ENCODE measurements at places on chromosomes 3 and 15.

DNA sequence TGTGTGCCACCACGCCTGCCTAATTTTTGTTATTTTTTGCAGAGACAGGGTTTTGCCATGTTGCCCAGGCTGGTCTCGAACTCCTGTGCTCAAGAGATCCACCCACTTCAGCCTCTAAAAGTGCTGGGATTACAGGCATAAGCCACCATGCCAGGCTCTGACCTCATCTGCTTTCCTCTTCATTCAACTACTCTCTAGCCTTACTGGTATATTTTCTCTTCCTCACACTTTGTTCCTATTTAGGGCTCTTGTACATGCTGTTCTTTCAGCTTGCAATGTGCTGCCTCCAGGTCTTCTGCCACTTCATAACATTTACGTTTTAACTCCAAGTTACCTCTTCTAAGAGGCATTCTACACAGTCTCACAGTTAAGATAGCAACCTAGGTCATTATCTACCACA lies 34.9 kb downstream of the PIK3CB start:
- DNase-seq = no peak

DNA sequence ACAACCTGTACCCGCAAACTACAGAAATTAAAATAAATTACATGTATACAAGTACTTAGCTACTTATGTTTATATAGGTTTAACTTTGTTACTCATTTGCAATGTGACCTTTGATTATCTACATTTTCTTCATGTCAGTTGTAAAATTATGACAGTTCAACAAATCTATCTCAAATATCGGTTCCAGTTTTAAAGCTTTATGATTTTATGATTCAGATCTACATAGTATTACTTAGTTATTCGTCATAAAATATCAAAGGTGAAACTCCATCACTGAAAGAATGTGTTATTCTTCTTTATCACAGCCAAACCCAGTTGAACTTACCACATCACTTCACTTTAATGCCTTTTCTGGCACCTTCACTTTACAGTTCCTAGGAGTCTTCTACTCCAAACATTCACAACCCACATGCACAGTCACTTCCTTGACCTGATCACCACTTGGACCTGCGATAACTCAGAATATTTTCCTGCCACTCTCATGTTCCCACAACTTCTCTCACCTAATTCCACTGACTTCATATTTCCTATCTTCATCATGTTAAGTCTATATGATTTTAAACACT lies 47.2 kb downstream of the SLITRK3 start:
- DNase-seq = no peak

- DNase-seq = no peak
These were observed 3.9 kb upstream of the TGM4 start for GRCh38 chr3:44870375-44871061.

DNA sequence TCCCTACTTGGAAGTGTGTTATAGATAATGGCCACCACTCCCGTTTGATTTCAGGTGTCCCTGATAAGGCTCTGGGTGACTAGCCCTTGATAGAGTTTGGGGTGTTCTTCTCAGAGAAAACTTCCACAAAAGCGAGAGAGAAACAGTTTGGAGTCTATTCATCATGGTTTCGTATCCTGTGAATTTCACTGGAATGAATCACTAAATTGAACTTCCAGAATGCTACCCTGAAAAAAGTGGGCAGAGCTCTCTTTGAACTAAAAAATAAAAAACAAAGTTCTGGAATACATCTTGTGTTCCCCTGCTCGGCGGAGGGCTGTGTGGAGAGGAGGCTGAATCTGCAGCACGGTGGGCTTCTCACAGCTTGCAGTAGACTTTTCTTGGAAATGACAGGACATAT lies 52.8 kb upstream of the FAM98B start:
- DNase-seq = no peak

DNA sequence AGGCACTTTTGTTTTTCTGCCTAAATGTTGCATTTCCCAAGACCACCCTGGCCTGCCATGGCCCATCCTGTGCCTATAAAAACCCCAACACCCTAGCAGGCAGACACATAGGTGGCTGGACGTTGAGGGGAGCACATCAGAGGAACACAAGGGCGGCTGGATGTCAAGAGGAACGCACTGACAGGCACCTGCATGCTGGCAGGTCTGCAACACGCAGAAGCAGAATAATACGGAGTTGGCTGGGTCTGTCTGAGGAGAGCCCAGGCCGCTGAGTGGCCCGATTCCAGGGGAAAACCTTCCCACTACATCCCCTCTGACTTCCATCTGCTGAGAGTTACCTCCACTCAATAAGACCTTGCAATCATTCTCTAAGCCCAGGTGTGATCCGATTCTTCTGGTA lies 765.6 kb downstream of the PLOD2 start:
- DNase-seq = no peak

DNA sequence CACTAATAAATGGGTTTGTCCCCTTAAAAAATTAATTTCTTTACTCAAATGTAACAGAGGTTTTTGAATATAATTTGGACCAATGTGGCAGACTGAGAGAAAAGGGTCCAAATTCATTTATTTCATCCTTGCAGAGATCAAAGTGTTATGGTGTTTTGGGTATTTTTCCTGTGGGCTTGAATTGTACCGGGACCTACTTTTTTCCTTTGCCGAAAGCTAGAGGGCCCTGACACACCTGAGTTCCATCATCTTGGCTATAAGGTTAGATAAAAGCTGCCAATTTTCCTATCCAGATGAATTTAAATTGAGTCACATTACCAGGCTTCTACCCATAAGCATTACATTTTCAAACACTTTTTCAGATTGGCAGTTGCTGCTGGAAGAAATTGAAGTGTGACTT lies 908 bp downstream of the CCNB2 start:
- no peak for DNase-seq

- no peak for DNase-seq
These were observed 273.8 kb downstream of the CD47 start for GRCh38 chr3:107817076-107817475.

DNA sequence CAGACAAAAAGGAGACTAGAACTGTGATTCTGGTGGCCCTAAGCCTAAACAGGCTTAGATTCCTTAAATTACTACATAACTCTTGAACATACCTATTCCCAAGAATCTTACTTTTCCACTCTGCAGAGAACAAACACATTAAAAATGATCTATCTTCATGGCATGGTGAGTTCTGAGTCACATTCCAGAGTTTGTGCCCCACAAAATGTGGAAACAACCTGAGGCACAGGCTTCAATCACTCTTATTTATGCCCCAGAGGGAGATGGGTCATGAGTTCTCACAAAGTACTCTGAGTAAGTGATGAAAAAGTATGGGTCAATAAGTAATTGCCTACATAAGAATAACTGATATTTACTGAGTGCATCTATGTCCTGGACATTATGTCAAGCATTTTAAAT lies 137.5 kb upstream of the SLC2A2 start:
- DNase-seq = no peak

- no peak for DNase-seq
These were observed 81.3 kb downstream of the ABI3BP start for GRCh38 chr3:100911956-100912355.

DNA sequence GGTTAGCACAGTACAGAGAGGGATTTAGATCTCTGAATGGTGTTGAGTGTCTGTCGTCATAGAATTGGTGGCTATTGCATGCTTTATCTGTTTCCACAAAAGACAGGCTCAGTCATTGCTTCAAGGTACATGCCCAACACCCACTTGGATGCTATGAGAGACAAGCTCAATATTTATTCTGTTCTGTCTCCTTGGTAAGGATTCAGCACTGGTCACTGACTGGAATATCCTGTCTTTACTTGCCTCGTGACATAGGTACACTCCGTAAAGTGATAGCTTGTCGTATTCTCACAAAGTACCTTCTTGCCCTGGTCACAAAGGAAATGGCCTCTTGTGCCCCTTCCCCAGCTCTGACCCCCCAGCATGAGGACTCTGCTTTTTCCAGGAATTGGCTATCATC lies 72.8 kb upstream of the CTNNB1 start:
- no peak for DNase-seq

GRCh38 chr3:165669967-165670366 lies 167.3 kb downstream of the BCHE start:
- no peak for DNase-seq

GRCh38 chr15:52567871-52568600 lies 794 bp downstream of the ARPP19 start:
- no peak for DNase-seq

- DNase-seq = no peak
These were observed 160.1 kb upstream of the SATB1 start for GRCh38 chr3:18585004-18585968.

DNA sequence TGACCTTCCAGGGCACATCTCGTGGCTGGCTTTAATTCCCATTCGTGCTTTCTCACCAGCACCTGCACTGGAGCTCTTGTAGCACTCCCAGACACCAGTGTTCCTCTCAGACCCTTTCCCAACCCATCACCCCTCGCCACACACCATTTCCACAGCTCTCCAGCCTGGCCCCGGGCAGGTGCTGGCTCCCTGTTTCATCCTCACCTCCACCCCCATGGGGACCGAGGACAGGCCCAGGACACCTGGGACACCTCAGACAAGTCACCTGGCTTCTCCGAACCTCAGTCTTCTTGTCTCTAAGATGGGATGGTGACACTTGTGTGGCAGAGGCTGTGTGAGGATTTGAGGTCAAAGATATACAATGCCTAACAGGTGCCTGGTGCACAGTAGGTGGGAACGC lies 27.4 kb upstream of the GP9 start:
- no peak for DNase-seq

- DNase-seq = no peak
These were observed 307.7 kb downstream of the TUSC7 start for GRCh38 chr3:117017135-117017894.

- no peak for DNase-seq
These were observed 285.0 kb upstream of the LYSMD4 start for GRCh38 chr15:100018191-100018590.

GRCh38 chr3:102936511-102937045 lies 501.8 kb downstream of the ZPLD1 start:
- DNase-seq = no peak

- no peak for DNase-seq
These were observed 48.3 kb downstream of the DHX36 start for GRCh38 chr3:154275965-154276364.

- no peak for DNase-seq
These were observed 22.5 kb downstream of the CNTN3 start for GRCh38 chr3:74591946-74592345.

GRCh38 chr3:87082796-87083440 lies 92.0 kb upstream of the VGLL3 start:
- no peak for DNase-seq

DNA sequence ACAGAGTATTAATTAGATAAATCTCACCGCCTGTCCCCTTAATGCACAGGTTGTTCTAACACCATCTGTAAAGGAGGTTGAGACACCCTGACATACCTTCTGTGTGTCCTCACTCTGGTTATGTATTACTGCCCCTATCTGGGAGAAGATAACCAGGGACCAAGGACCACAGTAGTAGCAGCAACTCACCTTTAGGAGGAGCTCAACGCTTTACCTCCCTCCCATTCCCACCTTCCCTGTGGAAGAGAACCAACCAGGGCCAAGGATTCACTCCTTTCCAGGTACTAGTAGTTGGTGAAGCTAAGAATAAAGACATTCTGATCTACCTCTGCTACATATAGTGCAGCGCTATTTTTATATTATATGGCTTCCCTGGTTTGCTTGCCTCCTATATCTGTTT lies 232.6 kb downstream of the MEX3B start:
- no peak for DNase-seq

DNA sequence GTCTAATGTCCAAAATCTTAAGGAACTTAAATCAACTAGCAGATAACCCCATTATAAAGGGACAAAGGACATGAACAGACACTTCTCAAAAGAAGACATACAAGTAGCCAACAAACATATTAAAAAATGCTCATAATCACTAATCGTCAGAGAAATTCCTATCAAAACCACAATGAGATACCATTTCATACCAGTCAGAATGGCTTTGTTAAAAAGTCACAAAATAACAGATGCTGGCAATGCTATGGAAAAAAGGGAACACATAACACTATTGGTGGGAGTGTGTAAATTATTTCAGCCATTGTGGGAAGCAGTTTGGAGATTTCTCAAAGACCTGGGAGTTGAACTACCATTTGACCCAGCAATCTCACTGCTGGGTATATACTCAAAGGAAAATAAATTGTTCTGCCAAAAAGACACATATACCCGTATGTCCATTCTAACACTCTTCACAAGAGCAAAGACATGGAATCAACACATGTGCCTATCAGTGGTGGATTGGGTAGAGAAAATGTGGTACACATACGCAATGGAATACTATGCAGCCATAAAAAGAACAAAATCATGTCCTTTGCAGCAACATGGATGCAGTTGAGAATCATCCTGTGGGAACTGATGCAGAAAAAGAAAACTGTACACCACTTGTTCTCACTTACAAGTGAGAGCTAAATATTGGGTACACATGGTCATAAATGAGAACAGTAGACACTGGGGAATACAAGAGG lies 78.5 kb downstream of the TCF12 start:
- DNase-seq = no peak

GRCh38 chr3:188431553-188431952 lies 277.6 kb downstream of the LPP start:
- DNase-seq = no peak

DNA sequence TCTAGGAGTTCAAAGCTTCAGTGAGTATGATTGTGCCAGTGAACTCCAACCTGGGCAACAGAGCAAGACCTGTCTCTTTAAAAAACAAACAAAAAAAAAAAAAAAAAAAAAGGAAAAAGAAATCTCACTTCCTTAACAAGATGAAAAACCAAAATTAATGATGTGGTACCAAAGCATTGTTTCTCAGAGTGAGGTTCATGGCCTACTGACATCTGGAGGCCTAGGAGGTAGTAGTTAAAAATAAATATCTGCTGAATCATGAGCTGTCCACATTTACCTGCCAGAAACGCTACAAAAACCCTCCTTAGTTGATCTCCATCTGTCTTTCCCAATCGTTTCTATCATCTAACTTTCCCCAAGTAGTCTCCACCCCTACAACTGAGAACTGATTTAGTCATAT lies 51.2 kb downstream of the EPHA6 start:
- no peak for DNase-seq

GRCh38 chr15:93500155-93500554 lies 411.1 kb upstream of the RGMA start:
- DNase-seq = no peak

GRCh38 chr15:65791335-65792137 lies 557 bp downstream of the DENND4A start:
- peak; percentile 41 for DNase-seq

DNA sequence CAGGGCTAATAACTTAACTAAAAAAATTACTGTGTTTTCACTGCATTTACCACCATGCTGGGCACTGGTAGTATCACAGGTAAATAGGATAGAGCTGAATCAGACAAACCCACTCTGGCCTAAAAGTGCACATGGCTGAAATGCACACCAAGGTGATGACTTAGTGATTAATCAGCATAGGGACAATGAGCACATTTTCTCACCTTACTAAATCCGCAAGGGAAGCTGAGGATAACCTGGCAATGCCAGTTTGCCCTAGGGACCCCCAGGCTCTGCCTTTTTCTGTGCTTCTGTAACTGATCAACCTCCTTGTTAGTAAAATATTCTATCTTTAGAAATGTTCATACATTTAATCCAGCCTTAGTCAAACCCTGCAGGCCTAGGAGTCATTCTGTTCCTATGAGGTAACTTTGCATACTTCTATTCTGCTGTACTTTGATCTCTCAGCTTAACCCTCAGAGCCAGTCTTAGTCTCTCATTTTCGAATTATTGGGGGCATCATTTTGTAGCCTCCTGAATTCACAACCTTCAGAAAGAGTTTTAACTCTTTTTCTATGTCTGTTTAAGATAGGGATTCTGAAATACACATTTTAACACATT lies 562.9 kb upstream of the KCNMB2 start:
- DNase-seq = no peak
